Stimulated activated CD8-positive, alpha-beta memory T cell treated with anti-CD3 and anti-CD28 coated beads, Interleukin-7, amount 100 ng/mL, for 1 hour (primary cell): ENCODE measurements at places on chromosomes 2 and 18.

DNA sequence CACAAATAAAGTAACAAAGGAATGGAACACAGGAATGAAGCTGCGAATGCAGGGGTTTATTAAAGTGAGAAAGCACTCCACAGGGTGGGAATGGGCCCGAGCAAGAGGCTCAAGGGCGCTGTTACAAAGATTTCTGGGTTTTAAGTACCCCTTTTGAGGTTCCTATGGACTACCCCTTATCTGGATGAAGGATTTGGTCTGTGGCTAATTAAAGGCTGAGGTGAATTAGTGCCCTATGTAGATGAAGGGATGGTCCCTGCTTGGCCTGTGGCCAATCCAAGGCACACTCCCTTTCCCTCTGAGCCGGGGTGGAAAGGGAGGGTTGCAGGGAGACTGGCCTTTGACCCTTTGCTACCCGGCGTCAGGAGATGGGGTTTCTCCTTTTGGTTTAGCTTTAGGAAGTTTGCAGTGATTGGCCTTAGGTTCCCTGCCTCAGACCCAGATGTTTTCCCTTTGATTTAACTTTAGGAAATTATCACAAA lies 47.5 kb upstream of the CNGA3 start:
- no peak for DNase-seq

- DNase-seq = no peak
Observed at GRCh38 chr2:168217920-168218319, 29.5 kb downstream of the STK39 start.

DNA sequence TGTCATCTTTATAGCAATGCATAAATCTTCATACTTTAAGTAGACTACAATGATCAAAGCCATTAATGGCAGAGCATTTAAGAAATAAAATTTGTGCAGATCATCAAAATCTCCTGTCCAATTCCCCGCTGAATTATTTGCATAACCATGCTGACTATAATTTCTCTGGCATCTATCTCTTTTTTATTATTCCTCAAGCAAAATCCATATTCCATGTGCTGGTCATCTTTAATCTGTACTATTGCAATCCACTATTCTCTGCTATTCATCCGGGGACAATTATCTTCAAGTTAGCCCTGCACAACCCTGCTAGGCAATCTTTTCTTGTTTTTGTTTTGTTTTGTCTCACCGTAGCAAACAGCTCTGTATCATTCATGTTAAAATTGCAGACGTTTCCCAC lies 1469.6 kb upstream of the NXPH2 start:
- no peak for DNase-seq

DNA sequence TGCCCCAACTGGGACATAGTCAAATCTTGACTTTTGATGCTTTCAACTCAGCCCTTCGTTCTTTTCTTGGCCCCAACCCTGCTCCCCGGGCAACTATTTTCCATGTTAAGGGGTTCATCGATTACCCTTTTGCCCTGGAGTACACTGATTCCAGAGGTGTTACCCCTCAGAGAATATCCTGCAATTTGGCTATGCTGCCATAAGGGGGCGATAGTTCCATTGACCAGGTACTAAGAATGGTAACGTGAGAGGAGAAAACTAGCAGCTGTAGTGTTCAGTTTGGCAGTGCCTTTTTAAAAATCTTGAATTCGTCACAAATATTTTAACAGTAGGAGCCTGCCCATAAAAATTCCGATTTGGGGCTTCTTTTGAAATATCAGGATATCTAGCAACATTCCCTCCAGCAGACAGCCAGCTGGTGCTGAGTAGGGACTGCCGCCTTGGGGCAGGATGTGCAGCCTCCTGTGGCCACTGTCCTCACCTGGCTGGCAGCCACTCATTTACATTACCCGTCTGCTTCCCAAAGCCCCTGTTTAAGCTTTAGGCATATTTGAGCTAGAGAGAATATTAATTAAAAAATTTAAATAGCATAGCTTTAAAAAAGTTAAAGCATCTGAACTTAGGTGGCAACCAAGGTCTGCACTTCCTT lies 146.3 kb upstream of the SKOR2 start:
- no peak for DNase-seq

DNA sequence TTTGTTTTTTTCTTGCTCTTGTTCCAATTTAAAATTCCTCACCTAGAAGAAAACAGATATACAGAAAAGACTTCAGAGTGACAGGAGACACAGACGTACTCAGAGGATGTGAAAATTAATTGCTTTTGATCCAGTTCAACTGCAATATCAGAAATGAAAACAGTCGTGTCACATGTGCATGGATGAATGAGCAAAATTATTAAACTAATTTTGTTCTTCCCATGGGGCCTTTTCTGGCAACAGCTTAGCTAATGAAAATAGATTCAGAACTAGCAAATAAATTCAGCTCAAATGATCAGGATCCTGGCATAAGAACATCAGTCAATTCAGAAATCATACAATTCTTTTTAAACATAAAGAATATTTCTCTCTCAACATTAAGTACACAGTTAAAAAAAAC lies 100.5 kb downstream of the CABYR start:
- DNase-seq = no peak

GRCh38 chr2:152097290-152097800 lies 1.5 kb downstream of the CACNB4 start:
- no peak for DNase-seq

GRCh38 chr18:54830866-54831265 lies 2.6 kb downstream of the RAB27B start:
- DNase-seq = no peak

GRCh38 chr18:78247615-78248289 lies 731.9 kb upstream of the SALL3 start:
- no peak for DNase-seq

DNA sequence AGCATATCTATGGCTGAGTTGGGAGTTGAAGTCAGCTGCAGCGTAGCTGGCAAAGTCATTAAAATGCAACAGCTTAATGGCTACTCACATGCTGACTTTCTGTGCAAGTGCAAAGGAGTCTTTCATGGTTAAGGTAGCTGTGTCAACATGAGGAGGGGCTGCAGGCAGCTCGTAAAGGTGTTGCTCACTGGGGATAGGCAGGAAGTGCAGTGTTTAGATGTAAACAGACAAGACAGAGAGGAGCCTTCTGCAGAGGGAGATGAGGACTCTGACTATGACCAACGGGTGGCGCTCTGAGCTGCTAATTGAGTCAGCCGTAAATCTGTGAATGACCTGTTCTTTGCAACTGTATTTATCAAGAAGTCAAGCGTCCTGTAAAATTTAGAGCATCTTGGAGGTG lies 22.3 kb upstream of the CAVIN2 start:
- DNase-seq = no peak
